T-helper 17 cell (primary cell): ENCODE measurements at places on chromosomes 7 and 10.

DNA sequence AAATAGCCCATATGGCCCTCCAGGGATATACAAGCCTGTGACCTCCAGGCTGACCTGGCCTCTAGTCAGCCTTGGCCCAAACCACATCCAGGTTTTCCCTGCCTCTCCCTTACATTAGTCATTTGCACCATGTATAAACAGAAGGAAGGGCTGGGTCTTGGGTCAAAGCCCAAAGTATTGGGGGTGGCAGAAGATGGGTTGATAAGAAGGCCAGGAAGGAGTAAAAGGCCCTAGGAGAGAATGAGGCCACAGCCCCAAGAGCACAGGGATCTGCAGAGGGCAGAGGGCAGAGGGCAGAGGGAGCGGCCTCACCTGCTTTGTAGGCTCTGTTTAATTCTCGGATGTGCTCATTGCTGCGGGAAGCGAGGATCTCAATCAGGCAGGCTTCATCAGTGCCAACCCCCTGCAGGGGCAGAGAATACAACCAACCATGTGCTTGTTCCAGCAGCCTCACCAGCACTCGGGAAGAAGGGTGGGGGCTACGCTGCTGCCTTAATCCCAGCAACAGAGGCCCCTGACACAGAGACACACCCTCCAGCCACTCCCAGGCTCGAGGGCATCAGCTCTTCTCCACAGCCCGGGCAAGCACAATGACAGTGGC is 31.3 kb downstream of the PLAC9 start:
- peaks cover 20% of the 10 kb centered on the region for H3K4me1 ChIP-seq
- H3K27me3 ChIP-seq: no peaks in the 10 kb centered on the region
- peak overlapping the region; percentile 37 for H3K27ac ChIP-seq
- no peak overlapping the region for H3K4me3 ChIP-seq

GRCh38 chr10:97057491-97058235 is 128.1 kb downstream of the SLIT1 start:
- peaks cover 21% of the 10 kb centered on the region for H3K27me3 ChIP-seq
- H3K36me3 ChIP-seq: peaks cover 2% of the 10 kb centered on the region
- no peak overlapping the region for H3K4me3 ChIP-seq
- no peak overlapping the region for H3K27ac ChIP-seq

GRCh38 chr10:127907411-127908105 is 655 bp downstream of the PTPRE start:
- no peak for DNase-seq
- no peak overlapping the region for H3K27ac ChIP-seq
- H3K36me3 ChIP-seq: peaks cover 9% of the 10 kb centered on the region

- H3K27me3 ChIP-seq: no peaks in the 10 kb centered on the region
- H3K4me3 ChIP-seq: no peak overlapping the region
- peaks cover 2% of the 10 kb centered on the region for H3K4me1 ChIP-seq
- peaks cover 2% of the 10 kb centered on the region for H3K36me3 ChIP-seq
- no peak for DNase-seq
Measured at GRCh38 chr7:135597181-135597925, 39.6 kb downstream of the NUP205 start.

- peaks cover 43% of the 10 kb centered on the region for H3K27me3 ChIP-seq
- no peak overlapping the region for H3K4me3 ChIP-seq
- no peak for DNase-seq
Measured at GRCh38 chr7:51045319-51046102, 262.8 kb upstream of the GRB10 start.

DNA sequence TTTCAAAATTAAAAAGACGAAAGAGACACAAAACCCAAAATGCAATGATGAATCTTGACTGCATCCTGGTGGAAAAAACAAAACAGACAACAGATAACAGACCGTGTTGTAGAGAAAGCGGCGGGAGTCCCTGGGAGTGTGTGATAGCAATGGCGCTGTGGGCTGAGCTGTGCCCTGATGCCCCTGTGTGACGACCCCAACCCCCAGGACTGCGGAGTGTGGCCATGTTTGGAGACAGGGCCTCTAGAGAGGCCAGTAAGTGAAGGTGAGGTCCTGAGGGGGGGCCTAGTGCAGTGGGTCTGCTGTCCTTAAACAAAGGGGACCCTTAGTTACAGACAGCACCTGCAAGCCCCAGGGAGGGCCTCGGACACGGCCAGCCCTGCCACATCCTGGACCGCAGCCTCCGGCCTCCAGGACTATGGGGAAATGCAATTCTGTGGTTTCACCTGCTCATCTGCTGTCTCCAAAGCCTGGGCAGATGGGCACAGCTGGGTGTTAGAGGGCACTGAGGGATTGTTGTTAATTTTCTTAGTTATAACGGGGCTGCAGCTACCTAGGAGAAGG is 277.7 kb downstream of the DNAJB6 start:
- peak overlapping the region; percentile 56 for H3K4me3 ChIP-seq
- no peaks in the 10 kb centered on the region for H3K27me3 ChIP-seq
- no peak for DNase-seq
- no peak overlapping the region for H3K27ac ChIP-seq

DNA sequence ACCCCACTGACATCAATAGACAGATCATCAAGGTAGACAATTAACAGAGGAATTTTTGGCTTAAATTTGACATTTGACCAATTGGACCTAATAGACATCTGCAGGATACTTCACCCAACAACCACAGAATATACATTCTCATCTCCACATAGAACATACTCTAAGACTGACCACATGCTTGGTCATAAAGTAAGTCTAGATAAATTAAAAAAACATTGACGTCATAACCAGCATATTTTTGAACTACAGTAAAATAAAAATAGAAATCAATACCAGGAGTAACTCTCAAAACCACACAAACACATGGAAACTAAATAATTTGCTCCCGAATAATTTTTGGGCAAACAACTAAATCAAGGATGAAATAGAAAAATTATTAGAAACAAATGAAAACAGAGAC is 205.7 kb downstream of the REEP3 start:
- peaks cover 80% of the 10 kb centered on the region for H3K27me3 ChIP-seq
- no peak overlapping the region for H3K4me3 ChIP-seq
- H3K27ac ChIP-seq: no peak overlapping the region
- no peak for DNase-seq
- H3K36me3 ChIP-seq: peaks cover 2% of the 10 kb centered on the region
- peaks cover 2% of the 10 kb centered on the region for H3K4me1 ChIP-seq
